ENCODE measurements at places on chromosomes 12 and 14.

GRCh38 chr12:40212566-40212965, 12.2 kb upstream of the LRRK2 start:
- DNase-seq = no peak

DNA sequence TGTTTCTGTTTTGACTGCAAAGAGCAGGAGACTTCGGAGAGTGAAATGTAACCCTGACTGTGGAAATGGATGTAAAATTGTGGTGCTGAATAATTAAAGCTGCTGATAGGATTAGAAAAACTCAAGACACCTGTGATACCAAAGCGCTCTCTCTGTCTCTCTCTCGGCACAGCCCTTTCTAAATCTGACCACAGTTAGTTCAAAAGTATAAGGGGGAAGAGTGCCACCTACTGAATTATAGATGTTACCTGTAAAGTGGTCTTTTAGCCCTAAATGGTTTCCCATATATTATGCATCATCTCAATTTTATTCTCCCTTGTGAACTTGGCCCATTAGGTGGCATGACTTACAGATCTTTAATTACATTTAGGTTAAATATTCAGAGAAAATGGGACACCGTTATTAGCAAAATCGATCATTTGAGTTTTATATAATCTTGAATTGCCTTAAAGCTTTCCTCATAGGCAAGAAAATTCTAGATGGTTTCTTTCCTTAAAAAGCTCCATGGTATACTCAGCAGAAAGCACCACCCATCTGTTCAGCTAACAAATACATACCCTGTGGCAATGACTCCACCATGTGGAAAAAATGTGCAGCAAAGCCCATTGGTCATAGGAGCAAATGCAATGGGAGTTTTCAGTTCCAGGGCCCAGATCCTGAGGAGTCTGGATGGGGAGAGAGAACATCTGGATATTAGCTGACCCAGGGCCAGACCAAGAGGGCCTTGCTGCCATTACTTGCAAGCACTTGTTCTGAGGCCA, 18.1 kb downstream of the RFC5 start:
- no peak for DNase-seq

DNA sequence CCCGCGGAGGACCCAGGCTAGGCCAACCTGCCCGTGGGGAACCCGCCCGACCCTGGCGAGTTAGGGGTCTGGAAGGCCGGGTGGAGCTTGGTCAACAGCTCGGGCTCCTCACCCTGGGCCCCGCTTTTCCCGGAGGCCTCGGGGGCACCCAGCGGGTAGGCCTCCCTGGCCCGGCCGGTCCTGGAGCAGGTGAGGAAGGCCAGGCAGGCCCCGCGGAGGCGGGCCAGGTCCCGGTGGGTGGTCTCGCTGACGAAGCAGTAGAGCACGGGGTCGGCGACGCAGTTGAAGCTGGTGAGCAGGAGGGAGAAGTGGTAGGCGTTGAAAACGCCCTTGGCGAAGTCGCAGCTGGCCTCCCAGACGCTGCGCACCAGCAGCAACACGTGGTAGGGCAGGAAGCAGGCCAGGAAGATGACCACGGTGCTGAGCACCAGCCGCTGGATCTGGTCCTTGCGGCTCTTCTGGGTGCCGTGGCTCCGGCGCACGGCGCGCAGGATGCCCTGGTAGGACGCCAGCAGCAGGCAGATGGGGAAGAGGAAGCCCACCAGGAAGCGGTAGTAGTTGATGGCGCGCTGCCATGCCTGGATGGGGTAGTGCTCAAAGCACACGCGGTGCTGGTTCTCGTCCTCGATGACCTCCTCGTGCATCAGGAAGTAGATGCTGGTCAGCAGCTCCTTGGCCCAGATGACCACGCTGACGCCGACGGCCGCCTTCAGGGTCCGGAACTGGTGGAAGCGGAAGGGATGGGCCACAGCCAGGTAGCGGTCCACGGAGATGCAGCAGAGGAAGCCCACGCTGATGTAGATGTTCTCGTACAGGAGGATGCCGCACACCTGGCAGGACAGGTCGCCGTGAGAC, 10.3 kb downstream of the GPR68 start:
- DNase-seq = no peak

GRCh38 chr14:97299661-97300060, 502.5 kb downstream of the VRK1 start:
- DNase-seq = no peak

GRCh38 chr12:20320552-20320951, 47.8 kb upstream of the PDE3A start:
- DNase-seq = no peak

DNA sequence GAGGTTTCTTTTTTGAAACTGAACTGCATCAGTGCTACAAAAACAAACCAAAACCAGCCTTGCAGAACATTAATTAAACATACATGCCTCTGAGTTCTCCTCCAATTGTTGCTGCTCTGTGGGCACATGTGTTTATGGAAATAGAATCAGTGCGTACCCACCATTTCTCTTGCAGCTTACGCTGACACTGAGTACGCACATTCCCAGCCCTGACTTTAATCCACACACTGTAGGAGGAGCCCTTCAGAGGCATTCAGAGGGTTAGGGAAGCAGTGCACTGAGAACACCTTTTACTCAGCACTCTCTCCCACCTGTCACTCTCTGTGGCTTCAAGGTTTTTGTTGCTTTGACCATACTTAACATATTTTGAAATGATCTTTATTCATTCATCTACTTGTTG, 250.5 kb upstream of the PWP1 start:
- no peak for DNase-seq

DNA sequence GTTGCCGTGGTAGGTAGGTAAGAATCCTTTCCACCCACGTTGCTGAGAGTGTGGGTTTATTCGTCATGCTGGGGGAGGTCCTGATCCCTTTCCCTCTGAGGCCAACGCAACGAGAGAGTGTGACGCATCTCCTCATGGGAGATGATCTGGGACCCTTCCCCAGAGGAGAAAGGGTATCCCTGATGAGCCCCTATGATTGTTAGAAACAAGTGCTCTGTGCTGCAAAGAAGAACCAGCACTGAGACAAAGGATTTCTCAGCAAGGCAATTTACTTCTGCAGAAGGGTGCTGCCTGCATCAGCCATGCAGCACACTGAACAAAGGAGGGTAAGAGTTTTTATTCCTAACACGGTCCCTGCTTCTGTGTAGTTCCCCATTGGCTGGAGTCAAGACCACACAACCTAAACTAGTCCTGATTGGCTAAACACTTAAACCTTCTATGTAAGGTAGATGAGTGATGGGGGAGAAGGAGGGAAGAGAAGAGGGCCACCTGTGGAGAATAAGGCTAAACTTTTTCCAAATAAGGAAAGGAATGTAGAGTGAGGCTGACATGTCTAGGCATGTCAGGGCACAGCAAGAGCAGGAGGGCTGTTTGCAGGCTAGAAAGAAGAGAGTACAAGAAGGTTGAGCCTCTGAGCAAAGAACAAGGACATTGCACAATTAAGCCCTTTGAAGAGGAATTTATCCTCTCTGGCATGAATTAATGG, 21.3 kb downstream of the CLEC2A start:
- DNase-seq = no peak

GRCh38 chr14:26597071-26597588, 703 bp downstream of the NOVA1 start:
- no peak for DNase-seq

GRCh38 chr14:65637780-65638179, 225.2 kb downstream of the FUT8 start:
- no peak for DNase-seq

DNA sequence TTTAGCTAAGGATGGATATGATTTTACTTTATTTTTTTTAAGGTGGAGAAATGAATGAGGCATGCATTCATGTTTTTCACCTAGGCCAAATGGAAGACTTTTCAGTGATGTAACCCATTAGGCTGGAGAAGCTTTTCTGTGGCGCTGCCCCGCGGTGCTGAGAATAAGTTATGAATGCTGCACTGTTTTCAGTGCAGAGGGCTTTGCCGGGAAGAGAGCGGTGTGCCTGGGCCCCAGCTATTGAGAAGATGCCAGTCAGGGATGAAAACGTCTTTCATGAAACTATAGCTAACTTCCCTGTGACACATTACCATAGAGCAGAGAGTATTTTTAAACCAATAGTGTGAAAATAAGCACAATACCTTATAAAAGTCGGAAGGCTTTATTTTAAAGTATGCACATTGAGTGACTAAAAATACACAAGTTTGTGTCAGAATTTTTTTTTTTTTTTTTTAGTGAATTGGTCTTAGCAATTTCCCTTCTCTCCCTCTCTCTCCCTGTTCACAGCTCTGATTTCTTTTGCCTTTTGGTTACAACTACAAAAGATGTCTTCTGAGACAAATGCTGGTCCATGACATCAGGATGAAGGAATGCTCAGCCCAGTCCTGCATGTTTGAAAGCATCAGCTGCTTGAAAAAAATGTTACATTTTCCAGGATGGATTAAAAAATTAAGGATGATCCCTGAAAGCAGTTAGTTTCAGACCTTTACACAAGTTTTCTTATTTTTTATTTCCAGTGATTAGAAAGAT, 48.3 kb downstream of the NPAS3 start:
- no peak for DNase-seq

- no peak for DNase-seq
Observed at GRCh38 chr14:74554742-74555362, 57.2 kb downstream of the LTBP2 start.

GRCh38 chr12:65878540-65878939, 54.3 kb downstream of the HMGA2 start:
- DNase-seq = no peak

DNA sequence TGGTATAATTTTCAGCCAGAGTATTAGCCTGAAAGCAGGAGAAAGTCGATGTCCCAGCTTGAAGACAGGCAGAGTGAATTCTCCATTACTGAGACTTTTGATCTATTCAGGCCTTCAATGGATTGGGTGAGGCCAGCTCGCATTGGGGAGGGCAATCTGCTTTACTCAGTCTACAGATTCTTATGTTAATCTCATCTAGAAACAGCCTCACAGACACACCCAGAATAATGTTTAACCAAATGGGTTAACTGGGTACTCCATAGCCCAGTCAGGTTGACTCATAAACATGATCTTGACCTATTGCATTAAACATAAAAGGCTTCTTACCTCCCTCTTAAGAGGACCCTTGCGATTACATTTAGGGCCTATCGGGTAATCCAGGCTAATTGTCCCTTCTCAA, 118.0 kb downstream of the KTN1 start:
- DNase-seq = no peak

DNA sequence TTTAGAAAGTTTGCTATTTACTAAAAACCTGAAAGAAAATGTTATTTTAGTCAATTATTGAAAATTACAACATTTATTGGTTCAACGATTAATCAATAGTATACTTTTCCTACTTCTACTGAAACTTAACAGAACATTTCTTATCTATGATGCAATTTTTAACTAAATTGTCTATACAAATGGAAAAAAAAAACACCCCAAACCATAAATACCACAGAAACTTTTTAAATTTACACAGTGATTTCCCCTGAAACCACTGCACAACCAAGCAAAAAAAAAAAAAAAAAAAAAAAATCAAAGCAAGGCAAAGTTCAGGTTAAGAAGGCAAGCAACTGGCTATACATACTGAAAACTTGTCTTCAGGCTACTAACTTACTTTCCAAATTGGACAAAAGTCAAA, 71.9 kb upstream of the POC1B start:
- DNase-seq = no peak

DNA sequence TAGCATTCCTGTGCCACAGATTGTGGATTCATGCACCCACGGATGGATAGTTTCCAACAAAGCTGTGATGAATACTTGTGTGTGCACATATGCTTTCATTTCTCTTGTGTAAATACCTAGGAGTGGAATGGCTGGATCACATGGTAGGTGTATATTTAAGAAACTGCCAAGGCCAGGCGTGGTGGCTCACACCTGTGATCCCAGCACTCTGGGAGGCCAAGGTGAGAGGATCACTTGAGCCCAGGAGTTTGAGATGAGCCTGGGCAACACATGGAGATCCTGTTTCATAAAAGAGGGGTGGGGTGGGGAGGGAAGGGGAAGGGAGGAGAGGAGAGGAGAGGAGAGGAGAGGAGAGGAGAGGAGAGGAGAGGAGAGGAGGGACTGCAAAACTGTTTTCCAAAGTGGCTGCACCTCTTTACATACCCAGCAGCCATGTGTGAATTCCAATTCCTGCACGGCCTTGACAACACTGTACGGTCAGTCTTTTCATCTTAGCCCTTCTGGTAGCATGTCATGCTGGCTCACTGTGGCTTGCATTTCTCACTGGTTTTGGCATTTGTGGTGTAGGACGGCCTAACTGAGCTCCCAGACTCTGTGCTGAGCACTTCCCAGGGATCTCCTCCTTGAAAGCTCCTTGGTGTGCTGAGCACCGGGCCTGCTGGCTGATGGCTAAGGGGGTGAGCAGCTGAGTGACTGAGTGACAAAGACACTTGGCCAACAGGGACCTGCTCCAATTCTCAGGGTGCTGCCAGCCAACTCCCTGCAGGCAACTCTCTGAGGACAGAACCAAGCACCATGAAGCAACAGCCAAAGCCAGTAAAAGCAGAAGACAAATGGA, 27.9 kb downstream of the SYNE3 start:
- no peak for DNase-seq

DNA sequence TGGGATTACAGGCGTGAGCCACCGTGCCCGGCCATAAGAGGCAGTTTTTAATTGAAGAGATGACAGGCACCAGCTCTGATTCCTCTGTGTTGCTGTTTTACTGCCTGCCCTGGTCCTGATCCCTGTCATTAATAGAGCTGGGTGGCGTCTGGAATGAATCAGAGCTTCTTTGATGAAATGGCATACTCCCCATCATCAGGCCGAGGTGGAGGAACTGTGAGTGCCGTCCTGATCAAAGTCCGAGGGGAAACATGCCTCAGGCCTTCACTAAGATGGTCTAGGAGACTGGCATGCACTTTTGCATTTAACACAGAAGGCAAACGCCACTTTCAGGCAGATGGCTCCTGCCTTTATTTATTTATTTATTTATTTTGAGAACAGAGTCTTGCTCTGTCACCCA, 34.1 kb downstream of the IL31 start:
- DNase-seq = no peak

- no peak for DNase-seq
Observed at GRCh38 chr14:106286697-106287290, 760.4 kb downstream of the TMEM121 start.

DNA sequence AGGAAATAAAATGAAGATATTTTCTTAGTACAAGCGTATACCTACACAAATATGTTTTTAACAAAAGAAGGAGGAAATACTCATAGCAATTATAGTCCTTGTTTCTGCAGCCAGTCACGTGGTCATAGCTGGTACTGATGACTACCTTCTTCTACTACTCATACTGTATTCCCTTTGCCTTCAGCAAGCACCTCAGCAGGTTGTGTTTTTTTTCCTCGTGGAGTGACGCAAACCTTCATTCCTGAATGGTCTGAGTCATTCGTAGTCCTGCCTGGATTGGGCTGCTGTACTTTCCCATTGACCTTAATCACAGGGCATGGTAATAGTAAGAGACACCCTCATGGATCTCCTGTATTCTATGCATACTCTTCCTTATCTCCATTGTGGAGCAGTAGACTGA, 25.7 kb upstream of the SLC16A7 start:
- no peak for DNase-seq

DNA sequence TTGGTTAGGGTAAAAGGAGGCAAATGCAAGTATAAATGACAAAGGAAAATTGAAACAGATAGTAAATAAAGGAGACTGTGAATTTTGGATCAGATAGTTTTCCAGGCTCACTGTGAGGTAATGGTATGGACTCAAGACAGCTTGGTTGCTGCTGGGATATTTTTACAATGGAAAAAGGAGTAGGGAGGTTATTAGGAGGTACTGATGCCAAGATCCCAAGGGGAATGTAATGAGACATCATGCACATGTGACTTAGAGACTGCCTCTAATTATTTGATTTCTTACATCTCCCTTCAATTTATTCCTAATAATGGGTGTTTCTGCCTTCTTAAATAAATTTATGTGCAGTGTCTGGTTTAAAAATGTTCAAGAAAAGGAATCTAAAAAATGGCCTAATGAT, 56.9 kb downstream of the TAOK3 start:
- no peak for DNase-seq
